ENCODE measurements at places on chromosomes 16 and 17.

DNA sequence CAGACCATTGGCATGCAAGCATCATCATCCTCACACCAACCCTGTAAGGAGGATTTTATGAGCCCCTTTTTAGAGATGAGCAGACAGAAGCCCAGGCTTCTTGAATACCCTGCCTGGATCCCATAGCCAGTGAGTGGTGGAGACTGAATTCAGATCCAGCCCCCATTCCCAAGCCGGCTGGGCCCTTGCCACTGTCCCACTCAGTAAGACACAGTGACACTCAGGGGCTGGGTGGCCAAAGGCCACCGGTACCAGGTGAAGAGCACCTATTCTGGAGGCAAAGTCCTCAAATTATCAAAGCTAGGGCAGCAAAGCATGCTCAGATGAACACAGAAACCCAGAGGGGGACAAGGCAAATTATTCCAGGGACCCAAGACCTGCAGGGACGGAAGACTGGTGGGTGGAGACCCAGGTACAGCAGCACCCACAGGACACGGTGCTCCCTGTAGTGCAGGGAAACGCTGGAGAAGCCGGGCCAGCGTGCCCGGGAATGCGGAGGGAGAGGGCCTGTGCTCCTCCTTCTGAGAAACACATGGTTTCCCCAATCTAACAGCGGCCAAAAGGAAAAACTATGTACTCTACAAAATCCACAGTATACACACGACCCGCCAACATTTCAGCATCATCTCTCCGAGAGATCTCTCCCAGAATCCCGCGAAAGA lies 33.2 kb upstream of the CRHR1 start:
- DNase-seq: no peak

DNA sequence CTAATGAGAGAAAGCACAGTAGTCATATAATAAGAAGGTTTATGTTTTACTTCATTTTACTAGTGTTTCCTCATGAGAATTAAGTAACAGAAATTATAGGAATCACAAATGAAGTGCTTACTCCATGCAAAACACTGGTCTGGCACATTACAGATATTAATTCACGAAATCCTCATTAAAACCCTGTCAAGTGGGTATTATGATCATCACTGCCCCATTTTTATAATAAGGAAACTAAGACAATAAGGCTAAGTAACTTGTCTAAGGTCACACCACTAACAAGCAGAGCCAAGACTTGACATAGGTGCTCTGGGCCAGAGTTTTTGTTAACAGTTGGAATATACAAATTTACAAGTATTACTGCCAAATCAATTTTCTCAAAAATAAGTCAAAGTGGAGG lies 83.0 kb downstream of the KANSL1 start:
- DNase-seq: no peak

GRCh38 chr17:40445751-40446468 lies 2.7 kb downstream of the IGFBP4 start:
- DNase-seq: no peak

GRCh38 chr16:68470461-68471150 lies 22.3 kb upstream of the SMPD3 start:
- no peak for DNase-seq

DNA sequence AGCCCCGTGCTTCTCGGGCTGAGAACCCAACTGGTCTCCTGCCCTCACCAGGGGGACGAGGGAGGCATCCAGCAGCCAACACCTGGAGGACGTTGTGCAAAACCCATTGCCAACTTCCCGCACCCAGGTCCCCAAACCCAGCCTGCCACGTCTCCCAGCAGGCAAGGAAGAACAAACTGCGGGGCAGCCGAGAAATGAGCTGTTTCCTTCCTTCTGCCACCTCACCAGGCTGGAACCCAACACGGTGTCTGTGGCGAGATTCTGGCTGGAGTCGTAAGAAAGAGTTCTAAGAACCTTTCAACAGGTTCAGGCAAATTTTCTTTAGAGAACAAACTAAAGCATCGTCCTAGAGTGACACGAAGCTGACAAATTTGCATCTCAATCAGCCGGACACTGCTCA lies 3.6 kb downstream of the SLC43A2 start:
- DNase-seq: no peak

GRCh38 chr17:80724775-80725266 lies 180.2 kb downstream of the RPTOR start:
- no peak for DNase-seq

GRCh38 chr16:56977216-56977615 lies 12.1 kb upstream of the NLRC5 start:
- DNase-seq: no peak

GRCh38 chr17:39051001-39051585 lies 83.9 kb upstream of the FBXO47 start:
- peak; percentile 13 for DNase-seq

GRCh38 chr16:88771294-88771772 lies 13.7 kb downstream of the PIEZO1 start:
- no peak for DNase-seq

DNA sequence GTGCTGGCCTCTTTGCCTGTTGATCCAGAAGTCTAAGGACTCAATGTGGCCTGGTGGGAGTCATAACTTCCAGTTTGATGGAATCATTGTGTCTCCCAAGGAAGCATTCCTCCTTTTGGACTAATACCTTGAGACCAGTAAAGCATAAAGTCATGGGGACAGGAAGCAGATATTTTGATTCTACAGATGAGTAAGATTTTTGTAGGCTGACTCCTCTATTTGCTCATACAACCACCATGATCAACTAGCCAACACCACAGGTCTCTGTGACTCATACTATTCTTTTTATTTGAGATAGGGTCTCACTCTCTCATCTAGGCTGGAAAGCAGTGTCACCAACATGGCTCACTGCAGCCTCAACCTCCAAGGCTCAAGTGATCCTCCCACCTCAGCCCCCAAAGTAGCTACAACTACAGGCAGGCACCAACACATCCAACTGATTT lies 6.2 kb downstream of the MT2A start:
- no peak for DNase-seq

DNA sequence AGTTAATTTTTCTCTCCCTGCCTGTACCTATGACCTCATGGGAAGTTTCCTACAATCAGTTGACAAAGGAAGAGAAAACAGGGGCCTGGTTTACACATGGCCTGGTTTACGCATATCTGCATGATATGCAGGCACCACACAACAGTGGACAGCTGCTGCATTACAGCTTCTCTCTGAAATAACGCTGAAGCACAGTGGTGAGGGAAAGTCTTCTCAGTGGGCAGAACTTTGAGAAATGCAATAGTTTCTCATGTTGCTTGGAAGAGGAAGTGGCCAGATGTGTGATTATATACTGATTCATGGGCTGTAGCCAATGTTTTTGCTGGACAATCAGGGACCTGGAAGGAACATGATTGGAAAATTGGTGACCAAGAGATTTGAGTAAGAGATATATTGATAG lies 324.1 kb upstream of the GOT2 start:
- no peak for DNase-seq

DNA sequence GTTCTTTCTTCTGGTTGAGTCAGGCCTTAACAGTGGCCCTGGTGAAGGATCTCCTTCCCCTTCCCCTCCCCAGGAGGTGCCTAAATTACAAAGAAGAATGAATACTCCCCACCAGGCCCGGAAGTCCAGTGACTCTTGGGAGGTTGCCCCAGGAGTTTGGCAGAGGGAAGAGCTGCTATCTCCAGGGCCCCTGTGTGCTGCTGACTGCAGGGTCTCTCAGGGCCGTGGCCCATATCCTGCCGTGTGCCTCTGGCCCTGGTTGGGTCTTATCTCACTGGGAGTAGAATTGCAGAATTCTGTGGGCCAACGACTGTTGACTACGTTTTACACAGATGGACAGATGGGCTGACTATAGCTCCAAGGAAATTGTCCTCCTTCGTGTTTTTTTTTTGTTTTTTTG lies 28.0 kb downstream of the AKAP1 start:
- DNase-seq: no peak

DNA sequence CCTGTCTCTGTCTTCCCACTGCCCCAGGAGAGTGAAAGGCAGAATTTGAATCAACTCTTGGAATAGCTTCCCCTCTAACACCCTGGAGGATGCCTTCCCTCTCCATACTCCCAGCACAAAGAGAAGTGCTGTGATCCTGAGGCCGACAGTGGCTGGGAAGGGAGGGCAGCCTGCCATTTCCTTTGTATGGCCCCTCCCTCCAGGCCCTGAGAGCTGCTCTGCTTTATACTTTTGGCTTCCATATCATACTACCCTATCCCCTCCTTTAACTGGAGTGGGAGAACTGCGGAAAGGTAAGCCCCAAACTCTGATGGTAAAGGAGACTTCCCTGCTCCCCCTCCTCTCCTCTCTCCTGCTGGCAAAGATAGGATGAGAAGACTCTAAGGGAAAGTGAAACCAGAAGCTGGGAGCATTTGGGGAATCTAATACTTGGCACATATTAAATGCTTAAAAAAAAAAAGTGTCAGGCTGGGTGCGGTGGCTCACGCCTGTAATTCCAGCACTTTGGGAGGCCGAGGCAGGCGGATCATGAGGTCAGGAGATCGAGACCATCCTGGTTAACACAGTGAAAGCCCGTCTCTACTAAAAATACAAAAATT lies 4.1 kb upstream of the MED24 start:
- DNase-seq: peak; percentile 56

GRCh38 chr17:76147211-76148014 lies 6.4 kb upstream of the FOXJ1 start:
- DNase-seq: no peak

DNA sequence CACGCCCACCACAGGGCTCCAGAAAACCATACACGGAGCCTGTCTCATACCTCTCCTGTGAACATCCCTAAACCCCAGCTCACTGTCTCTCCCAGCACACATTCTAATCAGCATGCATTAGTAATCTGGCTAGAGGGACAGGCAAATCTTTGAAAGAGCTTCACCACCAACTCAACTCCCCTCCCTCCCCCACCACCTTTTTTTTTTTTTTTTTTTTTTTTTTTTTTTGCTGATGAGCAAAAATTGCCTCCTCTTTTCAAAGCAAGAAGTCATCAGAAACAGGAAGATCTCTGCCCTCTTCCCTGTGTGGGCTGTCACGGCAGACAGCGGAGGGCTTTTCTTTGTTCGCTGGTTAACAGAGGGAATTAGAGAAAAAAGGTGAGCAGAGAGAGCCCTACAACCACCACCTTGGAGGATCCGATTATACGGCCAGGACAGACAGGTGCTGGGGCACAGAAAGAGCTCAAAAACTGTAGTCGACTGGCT lies 19.9 kb downstream of the GAS7 start:
- DNase-seq: no peak

GRCh38 chr16:21701271-21701670 lies 37.5 kb downstream of the OTOA start:
- DNase-seq: no peak

GRCh38 chr17:70774339-70775117 lies 605.2 kb downstream of the KCNJ2 start:
- no peak for DNase-seq

DNA sequence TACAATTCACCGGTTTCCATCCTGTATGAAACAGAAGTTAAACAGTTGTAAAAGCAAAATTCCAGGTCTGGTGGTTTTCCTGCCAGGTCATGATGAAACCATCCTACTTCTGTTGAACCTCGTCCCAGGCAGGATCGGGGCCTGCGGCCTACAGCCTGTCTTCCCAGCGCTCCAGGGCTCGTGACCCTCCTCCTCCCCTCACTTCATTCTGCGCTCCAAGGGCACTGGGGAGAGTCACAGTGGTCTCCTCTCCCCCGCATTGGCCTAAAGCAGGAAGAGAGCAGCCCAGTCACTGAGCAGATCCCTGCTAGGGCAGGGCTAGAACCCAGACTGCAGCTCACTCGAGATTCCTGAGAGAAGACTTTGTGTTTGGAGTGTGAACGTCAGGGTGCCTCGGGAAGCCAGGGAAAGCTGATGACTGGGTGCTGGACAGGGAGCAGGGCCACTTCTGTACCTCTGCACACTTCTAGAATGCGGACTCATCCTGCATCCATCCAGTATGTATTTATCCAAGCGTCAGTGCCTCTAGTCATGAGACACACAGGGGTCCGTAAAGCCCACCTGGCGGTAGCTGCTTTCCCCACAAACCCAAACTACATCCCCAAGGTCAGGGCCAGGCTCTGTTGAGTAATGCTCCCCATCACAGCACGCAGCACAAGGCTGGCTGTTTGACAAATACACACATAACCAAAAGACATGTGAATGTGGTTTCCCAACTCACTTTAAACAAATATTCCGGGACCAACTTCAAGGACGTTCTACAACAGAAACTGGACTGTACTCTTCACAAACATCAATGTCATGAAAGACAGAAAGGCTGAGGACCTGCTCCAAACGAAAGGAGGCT lies 1.7 kb upstream of the ITGAE start:
- DNase-seq: no peak

DNA sequence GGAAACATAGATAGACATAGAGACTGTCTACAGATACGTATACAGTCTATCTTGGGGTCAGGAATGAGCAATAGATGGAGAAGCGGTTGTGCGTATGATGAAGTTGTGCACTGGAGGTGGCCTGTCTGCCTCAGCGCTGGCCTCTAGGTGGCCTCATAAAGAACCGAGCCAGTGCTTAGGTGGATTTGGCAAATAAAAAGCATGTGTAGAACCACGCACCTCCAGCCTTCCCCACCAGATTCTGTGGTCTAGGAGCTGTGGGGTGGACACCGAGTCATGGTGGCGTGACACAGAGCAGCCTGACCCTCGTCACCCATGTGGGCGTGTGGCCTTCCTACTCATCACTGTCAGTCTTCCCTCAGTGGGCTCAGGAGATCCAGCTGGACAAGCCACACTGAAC lies 34.0 kb downstream of the PGS1 start:
- DNase-seq: no peak

- peak; percentile 40 for DNase-seq
These were observed 1.4 kb upstream of the HS3ST3B1 start for GRCh38 chr17:14299280-14300141.

DNA sequence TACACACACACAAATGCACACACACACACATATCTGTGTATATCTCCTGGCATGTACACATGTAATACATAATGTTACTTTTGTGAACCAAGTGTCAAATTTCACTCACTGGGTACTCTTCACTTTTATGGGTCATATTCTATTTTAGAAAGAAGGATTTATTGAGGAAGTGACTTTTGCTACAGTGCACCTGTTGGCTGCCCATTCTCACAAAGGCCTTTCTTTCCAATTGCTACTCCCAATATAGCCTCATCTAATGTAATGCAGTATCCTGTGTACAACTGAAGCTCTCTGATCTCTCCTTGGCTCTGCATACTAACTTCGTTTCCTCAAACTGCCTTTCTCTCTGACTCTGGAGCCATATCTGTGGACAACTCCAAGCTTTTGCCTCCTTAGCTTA lies 107.5 kb downstream of the ABCA8 start:
- DNase-seq: no peak

GRCh38 chr17:3879186-3879585 lies 13.7 kb downstream of the CAMKK1 start:
- DNase-seq: peak; percentile 85

- no peak for DNase-seq
These were observed 2.2 kb upstream of the PDP2 start for GRCh38 chr16:66878067-66878466.

- DNase-seq: no peak
These were observed 5.1 kb downstream of the CCL18 start for GRCh38 chr17:36069136-36069535.
